KBM-7 (cell line): ENCODE measurements at places on chromosomes 5 and 9.

DNA sequence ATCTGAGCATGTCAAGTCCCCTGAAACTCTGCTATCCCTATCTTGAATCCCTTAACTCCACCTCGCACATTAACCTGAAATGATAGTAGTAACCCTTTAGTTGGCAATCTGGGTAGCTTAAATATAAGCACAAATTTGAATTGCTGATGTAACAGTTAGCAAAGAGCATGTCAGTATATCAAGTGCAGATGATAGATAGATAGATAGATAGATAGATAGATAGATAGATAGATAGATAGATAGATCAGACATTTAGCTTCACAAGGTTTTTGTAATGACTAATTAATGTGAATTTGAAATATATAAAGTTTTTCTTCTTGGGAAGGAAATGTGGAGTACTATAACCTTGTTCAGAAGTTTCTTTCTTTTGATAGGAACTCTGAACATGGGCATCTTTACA is 30.4 kb upstream of the KIF2A start:
- DNase-seq: no peak

DNA sequence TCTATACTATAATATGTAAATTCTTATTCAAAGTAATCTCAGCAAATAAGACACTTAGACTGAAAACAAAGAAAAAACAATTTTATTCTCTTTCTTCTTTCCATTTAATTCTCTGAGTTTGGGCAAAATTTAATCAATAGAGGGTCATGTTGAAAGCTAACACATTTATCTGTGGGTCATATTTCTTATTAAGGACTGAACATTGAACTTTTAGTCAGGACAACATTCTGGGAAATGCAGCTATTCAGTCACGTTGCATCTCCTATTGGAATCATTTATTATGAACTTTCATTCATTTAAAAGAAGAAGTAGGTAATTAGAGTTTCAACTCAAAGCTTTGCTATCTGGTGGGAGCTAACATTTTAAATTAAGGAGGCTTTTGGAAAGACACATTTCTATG is 372.5 kb downstream of the MAN2A1 start:
- no peak for DNase-seq

DNA sequence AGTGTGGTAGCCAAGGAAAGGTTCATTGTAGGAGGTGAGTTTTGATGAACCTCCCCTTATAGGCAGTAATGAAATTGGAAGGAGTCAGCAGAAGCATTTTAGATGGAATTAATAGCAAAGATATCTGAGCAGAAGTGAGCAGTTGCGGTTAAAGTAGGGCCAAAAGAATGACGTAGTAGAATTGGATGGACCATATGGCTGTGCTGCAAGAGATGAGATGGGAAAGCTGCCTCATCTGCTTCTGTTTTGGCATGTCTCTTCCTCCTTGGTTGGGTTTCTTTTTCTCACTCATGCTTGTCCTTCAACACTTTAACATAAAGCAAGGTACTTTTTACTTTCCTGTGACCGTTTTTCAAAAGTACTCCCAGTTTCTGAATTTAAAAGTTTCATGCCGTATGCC is 55.8 kb downstream of the AQP7 start:
- DNase-seq: no peak

GRCh38 chr5:43601454-43602260 is 1.3 kb upstream of the NNT start:
- DNase-seq: peak; percentile 29

DNA sequence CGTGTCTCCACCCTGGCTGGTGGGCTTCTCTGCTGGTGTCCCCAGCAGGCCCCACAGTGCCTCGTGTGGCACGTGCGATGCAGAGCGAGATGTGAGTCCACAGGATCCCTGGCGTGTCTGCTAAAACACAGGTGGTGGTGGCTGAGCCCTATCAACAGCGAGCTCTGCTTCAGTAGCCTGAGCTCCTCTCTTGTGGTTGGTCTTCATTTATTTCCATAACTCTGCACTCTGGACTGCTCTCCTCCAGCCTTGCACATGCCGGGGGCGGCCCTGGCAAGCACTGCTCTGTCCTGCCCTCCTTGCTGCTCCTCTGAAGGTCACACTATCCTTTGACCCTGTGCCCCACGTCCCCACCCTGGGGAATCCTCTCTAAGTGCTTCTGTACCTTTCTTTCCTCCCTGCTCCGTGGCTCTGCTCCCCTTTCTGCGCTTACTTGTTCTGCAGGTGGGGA is 59.2 kb downstream of the NSUN2 start:
- no peak for DNase-seq

GRCh38 chr5:71600783-71601182 is 13.6 kb downstream of the MCCC2 start:
- DNase-seq: no peak

DNA sequence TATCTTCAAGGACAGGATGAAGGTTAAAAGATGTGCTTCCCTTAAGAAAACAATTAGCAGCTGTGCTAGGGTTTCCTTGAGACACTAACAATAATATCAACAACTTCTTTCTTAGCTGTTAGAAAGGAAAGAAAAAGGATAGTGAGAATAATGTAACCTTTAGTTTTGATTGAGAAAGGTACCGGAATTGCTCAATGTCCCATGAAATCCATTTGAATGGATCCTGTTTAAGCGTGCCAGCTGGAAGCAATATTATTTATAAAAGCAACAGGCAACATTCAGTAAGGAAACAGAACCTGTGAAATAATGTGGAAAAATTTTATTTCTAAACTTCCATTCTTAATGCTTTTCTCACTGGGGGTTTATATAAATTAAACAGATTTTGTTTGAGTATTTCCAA is 120.9 kb downstream of the CCDC192 start:
- no peak for DNase-seq

- peak; percentile 13 for DNase-seq
These were observed 185.1 kb downstream of the FSTL4 start for GRCh38 chr5:133427121-133427777.

DNA sequence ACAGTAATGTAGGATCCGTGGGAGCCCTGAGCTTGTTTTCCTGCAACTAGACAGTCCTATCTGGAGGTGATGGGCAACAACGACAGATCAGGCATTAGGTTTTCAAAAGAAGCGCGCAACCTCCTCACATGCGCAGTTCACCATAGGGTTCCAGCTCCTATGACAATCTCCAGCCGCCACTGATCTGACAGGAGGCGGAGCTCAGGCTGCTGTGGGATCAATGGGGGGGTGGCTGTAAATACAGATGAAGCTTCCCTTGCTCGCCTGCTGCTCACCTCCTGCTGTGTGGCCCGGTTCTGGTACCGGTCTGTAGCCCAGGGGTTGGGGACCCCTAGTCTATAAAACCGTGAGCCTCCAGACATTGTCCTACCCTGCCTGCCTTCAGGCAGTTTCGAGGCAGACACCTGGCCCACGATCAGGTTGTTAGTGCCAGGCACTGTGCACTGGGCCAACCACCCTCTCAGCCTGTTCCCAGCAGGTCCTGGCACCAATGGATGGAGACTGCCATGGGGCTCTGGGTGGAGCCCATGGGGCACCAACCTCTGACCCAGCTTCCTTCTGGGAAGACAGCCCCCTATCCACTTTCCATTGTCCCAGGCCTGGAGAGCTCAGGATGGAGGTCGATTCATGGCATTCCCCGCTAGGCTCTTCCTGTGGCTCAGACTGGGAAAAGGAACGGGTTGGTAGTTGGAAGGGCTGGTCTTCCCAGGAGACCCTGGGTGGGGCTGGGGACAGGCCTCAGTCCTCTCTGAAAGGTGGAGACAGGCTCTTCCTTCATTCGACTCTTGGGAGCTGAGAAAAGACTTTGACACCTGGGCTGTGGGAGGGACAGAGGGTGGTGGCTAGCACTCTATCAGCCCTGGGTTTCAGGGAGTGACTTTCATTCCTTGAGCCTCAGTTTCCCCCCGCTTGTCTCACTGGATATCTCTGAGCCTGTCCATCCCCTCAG is 1.7 kb downstream of the ENDOG start:
- peak; percentile 28 for DNase-seq

GRCh38 chr9:136170006-136170901 is 34.7 kb downstream of the LHX3 start:
- DNase-seq: peak; percentile 47

- DNase-seq: no peak
These were observed 31.8 kb upstream of the RXRA start for GRCh38 chr9:134294153-134295071.

DNA sequence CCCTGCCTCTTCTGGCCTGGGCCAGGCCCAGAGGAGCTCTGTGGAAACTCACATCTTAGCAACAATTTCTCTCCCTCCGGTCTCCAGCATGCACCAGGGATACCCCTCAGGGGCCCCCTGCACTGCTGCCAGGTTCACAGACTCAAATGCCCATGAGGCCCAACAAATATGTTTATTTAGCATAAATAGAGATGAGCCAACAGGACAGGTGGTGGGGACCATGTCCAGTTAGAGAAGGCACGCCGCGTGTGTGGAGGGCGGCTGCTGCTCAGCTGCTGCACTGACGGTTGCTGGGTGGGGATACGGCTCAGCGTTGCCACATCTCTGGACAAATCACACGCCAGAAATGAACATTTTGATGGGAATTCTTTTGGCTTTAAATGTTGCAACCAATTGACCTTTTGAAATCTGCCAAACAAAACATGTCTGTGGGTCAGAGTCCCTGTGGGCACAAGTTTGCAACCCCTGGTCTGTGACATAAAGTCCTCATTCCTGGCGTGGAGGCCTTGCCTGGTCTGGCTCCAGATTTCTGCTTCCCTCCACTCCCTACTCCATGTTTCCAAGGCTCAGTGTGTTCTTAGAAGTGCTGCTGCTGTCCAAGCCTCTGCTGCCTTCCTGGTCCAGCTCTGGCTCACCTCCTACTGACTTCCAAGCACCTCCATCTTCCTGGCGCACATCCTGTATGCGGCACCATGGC is 88.9 kb downstream of the AMBP start:
- no peak for DNase-seq

DNA sequence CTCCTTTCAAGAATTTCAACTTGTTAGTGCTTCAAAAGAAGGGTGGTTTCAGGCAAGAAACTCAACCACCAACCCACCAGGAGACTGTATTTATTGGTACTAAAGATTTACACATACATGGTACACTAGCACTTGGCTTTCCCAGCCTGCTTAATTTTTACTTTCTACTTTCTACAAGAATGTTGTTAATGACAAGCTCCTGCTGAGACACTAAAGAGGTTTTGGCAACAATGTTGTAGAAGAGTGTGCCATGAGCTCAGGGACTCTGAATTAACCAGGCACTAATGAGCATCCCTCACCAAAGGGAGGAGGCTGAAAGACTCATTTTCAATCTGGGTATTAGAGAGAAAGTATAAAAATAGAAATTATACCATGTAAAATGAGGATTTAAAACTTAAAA is 195.0 kb downstream of the KIAA0825 start:
- no peak for DNase-seq

DNA sequence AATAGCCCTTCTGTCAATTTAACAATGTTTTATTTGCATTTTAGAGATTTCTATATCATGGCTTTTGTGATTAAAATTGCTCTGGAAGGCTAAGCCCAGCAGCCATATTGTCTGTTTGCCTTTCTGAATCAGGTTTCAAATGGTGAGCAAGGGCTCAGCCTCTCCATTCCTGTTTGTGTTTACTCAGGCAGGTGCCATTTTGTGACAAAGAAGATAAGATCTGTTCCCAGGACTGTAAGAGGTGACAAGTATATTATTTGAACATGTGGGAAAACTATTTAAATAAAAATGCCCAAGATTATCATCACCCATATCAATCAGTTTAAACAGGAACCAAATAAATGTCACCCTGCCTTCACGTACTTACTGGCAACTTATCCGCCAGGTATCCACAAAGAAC is 641.3 kb upstream of the KLF4 start:
- DNase-seq: no peak
